Umbilical cord (tissue), 2 donors: ENCODE measurements at places on chromosomes 6 and 20. TPM values are rescaled to one million over a fixed set of nuclear protein-coding genes. Genes with fewer than 3 reads are reported as not detected.

Gene PTCRA
- total RNA-seq = 2.6 TPM

GRCh38 chr6:144639654-144640053 is 354.5 kb downstream of the UTRN start:
- DNase-seq = peak; percentile 68

- no peak for DNase-seq
Observed at GRCh38 chr6:149727793-149728498, 10.0 kb upstream of the LATS1 start.

Gene PGC
- 0.96 TPM for total RNA-seq

Gene ZKSCAN8
- 19.5 TPM for total RNA-seq
